T-helper 9 cell (primary cell): ENCODE measurements at places on chromosomes 6 and 20.

DNA sequence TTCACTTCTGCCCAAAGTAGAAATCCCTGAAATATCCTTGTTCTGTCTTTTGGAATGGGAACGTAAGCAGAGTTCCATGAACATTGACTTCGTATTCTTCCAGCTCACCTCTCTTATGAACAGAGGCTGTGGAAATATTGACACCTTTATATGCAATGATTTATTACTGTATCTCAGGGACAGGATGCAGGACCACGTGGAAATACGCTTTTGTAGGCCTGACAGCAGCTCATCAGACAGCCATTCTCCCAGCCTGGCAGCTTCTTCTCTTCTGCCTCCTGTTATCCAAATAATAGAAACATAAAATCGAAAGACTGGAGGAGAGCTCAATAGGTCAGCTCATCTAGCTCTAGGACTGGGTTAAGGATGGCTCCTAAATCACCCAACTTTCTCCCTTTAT, 106.2 kb upstream of the DTNBP1 start:
- no peak for DNase-seq

DNA sequence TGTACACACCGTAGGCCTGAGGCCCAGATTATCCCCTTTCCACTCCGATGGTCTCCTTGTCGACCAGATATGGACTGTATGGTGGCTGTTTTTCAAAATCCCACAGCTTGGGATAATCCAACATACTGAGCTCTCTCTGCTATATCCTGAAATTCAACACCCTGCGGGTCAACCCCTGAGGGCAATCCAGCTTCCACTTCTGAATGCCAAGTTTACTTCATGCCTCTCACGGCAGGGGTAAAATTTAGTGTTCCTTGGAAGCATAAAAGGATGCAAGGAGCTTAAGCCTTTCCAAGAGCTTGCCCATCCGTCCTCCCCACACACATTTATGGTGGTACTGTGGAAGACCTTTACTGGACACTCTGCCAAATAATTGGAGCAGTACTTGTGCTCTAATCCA, 90.7 kb downstream of the PLG start:
- DNase-seq = no peak

DNA sequence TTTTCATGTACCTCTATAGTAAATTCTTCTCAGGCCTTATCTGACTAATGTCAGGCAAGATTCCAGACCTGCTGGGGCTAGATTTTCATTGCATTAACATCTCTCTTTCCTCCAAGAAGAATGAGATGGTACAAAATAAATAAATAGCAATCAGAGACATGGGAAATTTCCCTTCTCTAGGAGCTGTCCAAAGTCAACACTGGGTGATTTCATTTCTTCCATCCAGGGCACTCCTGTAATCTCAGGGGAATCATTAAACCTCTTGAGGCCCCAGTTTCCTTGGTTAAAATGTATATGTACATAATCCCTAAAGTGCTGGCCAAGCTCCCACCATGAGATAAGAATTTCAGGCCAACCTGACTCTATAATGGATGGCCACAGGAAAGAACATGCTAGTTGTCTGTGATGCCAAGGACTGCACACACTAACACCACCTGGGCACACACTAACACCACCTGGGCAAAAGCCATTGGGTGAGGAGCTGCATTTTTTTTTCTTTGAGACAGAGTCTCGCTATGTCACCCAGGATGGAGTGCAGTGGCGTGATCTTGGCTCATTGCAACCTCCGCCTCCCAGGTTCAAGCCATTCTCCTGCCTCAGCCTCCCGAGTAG, 912 bp downstream of the IL17F start:
- DNase-seq = no peak

DNA sequence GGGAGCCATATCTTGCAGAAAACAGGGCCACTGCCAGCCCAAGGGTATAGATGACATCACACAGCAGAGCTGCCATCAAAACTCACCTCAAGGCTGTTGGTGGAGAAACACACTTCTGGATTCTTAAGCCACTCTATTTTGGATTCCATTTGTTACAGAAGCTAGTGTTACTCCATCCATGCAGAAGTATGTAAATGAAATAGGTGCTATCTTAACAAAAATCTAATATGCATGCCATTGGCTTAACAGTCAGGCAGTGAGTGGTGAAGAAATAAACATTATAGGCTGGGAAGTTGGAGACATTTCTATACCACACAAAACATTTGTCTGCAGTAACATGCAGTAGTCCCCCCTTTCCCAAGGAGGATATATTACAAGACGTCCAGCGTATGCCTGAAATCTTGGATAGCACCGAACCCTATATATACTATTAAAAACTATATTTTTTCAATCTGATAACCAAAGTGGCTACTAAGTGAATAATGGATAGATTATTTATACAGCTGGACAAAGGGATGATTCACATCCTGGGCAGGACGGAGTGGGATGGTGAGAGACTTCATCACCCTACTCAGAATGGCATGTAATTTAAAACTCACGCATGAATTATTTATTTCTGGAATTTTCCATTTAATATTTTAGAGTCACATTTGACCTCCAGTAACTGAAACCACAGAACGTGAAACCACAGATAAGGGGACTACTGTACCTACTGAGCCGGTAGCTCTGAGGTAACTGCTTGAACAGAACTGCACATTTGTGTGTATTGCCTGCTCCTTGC, 160.0 kb upstream of the PLN start:
- no peak for DNase-seq

GRCh38 chr6:82955841-82956240, 109.8 kb downstream of the UBE3D start:
- DNase-seq = no peak
